ENCODE measurements at places on chromosomes 7 and 10.
A peak's percentile ranks its signal among the peaks of the same experiment; 100 is the strongest.

DNA sequence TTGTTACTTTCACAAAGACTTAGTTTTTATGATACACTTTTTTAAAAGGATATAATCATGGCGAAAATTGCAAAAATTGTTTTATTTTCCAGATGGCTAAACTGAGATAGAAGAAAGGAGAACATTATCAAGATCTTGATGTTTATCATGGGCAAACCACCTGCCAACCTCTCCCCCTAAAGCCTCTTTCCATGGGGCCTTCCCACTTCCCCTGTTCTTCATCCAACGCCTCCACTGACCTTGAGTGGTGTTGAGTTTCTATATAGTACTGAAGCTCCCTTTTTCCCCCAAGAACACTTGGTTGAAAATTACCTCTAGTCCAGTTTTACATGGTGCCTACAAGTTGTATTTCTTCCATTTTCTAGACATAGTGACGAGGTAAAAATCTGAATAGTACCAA, 5.0 kb downstream of the CREB3L2 start:
- no peak for DNase-seq

DNA sequence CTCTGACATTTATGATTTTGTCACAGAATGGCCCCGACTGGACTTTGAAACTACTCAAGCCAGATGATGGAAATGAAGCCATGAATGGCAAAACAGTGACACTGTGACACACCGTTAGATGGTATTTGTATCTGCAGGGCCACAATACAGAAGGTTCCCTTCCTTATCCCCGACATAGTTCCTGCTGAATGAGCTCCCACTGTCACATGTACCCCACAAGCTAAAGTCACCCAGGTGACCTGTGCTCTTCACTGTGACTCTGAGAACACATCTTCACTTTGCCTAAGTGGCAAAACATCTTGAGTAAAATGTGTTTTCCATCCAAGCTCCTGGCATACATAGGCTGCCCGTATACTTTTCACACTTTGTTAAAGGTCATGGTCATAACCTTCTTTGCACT, 89.5 kb downstream of the LSM5 start:
- no peak for DNase-seq

GRCh38 chr7:116511552-116512519, 12.3 kb downstream of the CAV2 start:
- peak; percentile 88 for DNase-seq

- DNase-seq: no peak
Observed at GRCh38 chr10:125684581-125684980, 1.6 kb upstream of the TEX36 start.

DNA sequence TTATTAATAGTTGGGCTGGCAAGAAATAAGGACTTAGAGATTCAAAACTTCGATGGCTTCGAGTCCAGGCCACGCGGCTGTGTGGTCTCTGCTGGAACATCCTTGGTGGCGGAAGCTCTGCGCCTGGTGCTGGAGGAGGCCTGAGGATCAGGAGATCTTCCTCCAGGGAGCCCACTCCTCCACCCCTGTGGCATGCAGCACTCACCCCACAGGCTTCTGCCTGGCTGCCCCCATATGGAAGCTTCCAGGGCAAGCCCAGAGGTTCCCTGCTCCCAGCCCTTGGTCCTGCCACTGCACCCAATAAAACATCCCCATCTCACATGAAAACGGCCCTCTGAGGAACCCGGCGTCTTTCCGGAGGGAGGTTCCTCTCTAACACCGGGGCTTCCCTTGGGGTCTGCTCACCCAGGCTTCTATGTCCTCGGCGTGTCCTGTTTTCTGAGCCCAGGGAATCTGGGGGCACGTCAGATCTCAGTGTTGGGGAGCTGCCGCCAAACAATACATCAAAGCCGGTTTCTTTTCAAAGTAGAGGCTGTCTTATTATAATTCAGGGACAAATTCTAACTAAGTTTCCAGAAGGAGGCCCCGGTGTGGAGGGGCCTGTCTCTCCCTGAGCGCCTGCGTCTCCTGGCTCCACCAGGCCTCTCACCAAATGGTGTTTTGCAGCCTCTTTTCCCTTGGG, 32.4 kb downstream of the CALML3 start:
- DNase-seq: no peak

DNA sequence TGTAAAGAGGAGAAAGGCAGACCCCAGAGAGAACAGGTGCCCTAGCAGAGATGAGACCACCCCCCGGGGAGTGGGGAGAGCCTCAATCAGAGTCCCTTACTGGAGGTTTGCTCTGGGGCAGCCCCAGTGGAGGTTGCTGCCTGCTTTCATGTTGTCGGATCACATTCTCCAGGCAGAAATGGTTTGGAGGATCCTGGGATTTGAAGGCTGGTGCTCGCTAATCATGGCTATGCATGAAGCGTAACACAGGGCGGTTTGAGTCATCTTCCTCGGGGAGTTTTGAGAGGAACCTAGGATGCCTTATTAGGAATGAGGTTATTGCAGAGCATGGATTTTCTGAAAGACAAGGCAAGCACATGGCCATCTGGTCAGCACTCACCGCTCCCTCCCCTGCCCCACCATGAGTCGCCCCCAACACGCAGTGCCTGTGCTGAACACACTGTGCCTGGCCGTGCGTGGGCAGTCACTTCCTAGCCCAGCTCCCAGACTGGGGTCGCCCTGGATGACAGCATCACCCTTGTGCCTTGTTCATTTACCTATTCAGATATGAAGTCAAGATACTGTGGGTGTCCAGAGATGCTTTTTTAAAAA, 319.9 kb downstream of the DPP6 start:
- DNase-seq: no peak

DNA sequence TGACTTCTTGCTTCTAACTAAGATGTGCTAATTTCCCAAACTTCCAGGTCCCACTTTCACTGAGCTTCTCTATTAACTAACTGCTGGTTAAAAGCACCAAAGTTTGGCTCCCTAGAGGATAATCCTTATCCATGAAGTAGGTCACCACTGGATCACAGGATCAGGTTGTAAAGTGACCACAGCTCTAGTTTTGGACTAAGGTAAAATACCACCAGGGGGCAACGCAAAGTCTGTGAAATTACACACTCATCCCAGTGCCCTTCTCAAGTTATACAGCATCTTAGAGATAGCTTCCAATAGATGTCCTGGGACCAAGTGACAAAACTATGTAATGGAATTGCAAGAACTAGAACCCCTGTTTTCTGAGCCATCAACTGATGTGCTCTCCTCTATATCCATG, 116.4 kb upstream of the ASAH2 start:
- DNase-seq: peak; percentile 61

All from ELR (cell line).